ENCODE measurements at places on chromosomes 6 and 20.

GRCh38 chr6:165486183-165487137, 176.6 kb downstream of the PDE10A start:
- no peak for DNase-seq

- no peak for DNase-seq
Measured at GRCh38 chr6:120876424-120876823, 457.9 kb downstream of the TBC1D32 start.

GRCh38 chr6:2545383-2546038, 205.2 kb downstream of the MYLK4 start:
- DNase-seq: no peak

GRCh38 chr6:105078386-105078708, 101.5 kb downstream of the POPDC3 start:
- no peak for DNase-seq

GRCh38 chr6:106557837-106558236, 71.5 kb downstream of the RTN4IP1 start:
- no peak for DNase-seq

DNA sequence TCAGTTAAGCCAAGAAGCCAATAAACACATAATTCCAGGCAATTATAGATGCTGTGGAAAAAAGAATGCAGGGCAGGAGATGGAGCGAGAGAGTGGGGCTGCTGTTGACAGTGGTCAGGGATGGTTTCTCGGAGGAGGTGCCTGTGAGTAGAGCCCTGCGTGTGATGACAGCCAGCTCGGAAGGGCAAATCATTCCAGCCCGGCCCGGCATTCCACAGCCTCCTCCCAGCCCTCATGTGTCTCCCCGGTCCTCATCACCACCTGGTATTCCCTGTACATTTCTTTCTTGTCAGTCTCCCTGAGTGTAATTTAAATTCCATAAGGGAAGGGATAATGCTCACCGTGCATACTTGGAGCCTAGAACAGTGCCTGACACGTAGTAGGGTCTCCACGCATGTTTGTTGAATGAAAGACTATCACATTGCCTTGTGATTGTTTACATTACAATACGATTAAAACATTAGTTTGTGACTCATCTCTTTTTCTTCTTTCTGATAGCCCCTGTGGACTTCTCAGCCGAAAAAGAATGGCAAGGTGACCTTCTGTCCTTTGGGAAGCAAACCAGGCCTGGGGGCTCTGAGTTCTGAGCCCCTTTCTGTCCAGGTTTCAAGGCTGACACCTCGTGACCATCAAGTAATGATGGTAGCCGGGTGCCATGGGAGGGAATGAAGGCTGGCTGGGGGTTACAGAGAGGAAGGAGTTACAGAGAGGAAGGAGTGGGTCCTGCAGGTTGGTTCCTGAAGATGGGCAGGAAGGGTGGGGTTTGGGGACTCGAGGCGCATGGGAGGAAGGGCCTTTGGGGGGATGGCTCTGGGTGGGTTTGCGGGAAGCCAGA, 379.5 kb upstream of the SULF2 start:
- DNase-seq: no peak

DNA sequence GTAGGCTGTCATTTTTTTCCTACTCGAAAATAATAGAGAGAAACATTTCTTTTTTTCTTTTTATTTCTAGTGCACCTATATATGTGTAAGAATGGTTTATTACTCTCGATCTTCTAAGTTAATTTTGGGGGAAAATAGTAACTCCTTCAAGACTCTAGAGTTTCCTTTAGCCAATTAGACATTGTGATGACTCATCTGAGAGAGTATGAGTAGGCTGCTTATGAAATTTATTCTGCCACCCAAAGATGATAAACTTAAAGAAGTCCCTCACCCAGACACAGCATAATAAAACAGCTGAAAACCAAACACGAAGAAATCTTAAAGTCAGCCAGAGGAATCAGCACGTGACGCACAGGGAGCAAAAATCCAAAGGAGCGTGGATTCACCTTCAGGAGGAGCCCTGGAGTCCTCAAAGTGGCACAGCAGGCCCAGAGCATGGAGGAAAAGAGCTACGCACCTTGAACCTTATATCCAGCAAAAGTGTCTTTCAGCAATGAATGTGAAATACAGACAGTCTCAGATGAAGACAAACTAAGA, 81.9 kb downstream of the ERMARD start:
- DNase-seq: no peak

GRCh38 chr6:44072452-44072958, 54.7 kb downstream of the MRPL14 start:
- DNase-seq: no peak

- DNase-seq: no peak
Measured at GRCh38 chr20:10447028-10447427, 11.9 kb downstream of the SLX4IP start.

GRCh38 chr6:94902974-94903628, 674.2 kb upstream of the MANEA start:
- DNase-seq: no peak

DNA sequence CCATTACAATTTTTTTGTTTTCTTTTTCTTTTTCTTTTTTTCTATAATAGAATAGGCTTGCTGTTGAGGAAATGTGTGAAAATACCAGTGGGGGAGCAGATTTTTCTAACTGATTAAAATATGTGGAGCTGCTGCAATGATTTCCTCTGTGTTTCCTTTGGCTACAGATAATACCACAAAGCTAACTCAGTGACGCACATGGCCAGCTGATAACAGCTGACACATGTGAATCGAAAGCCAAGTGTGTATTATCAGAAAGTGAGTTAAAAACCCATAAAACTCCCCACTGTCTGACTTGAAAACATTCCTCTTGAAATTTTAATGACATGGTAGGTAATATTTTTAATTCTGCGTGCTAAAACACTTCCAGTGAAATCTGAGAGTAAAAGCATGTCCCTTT, 70.8 kb upstream of the AHI1 start:
- DNase-seq: no peak

DNA sequence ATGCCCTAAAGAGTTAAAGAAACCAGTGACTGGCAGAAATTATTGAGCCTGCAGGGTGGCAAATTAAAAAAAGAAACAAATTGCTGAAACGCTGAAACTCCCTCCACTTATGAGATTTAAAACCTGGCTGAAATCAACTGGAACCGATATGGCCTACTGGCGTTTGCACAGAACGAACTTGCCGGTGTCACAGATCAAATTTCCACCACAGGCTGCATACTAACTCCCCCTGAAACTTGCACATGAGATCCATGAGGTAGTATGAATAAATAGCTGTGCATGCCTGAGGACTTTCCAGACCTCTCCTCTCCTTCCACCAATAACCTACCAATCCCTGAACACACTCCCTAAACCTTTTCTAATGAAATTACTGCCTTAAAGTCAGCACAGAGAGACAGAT, 150.4 kb downstream of the RNGTT start:
- no peak for DNase-seq

GRCh38 chr20:17634661-17635331, 47.2 kb downstream of the RRBP1 start:
- DNase-seq: no peak

GRCh38 chr20:57013741-57014140, 252.7 kb downstream of the BMP7 start:
- no peak for DNase-seq

- DNase-seq: no peak
Measured at GRCh38 chr20:12433724-12434123, 516.0 kb downstream of the BTBD3 start.

DNA sequence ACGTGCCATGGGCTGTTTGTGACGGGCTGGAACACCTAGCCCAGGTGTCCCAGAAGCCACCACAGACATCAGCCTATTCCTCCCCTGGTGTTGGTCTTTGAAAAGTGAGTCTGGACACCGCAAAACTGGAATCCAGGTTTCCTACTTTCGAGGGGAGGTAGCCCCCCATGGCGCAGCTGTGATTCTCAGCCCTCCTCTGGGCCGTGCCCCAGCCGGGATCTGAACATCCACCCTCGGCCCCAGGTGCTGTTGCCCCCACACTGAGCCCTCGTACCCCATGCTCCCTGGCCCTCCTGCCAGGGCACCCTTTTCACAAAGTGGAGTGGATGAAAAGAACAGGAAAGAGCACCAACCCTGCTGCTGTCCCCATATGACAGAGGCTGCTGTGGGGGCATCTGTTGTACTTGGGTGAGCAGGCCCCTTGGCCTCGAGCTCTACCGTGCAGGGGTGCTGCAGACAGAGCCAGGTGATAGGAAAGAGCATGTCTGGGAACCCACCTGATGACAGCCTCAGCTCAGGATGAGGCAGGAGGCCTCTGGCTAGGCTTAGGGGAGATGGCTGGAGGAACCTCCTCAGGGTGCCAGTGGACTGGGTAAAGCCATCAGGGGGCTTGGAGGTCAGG, 18.8 kb upstream of the MAS1L start:
- DNase-seq: peak; percentile 32

DNA sequence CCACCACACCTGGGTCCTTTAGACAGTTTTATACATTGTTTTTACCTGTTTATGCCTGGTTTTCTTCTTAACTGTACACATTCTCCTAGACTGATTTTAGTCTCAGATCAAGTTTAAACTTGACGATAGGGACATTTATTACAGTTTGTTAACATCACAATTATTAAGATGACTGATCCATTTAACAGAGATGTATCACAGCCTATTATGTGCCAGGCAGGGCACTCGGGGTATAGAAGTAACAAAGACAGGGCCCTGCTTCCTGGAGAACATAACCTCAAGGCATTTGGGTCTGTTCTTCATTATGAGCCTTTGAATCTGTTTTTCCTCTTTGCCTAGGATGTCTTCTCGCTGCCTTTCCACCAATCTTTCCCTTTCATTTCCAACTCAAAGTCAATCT, 380.5 kb downstream of the ESR1 start:
- DNase-seq: no peak

DNA sequence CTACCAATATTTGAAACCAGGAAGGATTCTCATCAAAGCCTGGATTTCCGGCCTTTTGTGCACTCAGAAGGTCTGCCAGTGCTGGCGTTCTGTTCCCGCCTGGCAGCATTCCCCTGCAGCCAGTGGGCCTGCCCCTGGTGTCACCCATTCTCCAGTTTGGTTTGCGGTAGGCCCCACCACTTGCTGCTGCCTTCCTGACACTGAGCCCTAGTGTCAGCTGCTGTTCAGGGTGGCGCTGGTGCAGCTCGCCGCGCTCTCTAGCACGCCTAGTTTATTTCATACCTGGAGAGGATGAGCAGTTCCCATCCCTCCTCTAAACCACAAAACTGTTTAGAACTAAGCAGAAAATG, 9.5 kb downstream of the NPEPL1 start:
- no peak for DNase-seq

DNA sequence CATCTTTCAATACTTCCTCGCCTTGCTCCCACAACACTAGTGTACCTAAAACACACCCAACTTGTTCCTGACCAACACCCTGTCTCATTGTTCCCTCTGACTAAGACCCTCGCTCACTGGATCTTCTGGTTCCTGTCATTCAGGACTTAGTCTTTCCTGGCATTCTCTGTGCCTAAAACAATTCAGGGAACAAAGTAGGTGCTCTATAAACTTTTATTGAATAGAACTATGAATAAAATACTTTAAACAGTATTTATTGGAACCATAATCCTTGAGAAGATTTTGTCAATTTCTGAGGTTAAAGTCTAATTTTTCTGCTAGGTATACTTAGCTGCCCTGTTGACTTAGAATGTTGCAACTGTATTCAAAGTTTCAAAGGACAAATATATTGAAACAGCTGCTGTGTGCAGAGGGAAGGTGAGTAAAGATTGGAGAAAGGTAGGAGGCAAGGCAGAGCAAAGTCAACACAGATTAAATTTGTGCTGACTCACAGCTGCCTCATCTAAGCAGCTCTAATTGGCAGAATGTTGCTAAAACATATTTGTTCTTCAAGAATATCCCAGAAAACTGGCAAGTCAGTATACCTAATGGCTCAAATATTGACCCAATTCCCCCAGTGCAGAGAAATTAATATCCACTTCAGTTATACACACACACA, 37.6 kb downstream of the GSTA2 start:
- DNase-seq: no peak

- DNase-seq: no peak
Measured at GRCh38 chr6:82416346-82416745, 52.7 kb downstream of the TPBG start.

DNA sequence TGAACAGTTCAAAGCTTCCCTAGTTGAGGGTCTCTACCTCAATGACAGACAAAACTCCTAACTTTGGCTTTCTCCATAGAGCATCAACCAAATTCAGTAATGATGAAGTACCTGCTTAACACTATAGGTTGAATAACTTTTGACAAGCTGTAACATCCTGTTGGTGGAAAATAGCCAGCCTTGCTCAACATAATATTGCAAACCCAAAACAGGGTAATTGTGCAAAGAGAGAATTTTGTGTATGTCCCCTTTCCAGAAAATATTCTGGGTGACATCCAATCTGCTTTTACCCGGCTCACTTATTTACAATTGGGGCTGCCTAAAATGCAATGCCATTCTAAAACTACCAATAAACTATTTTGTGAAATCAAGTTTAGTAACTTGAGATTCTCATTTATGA, 72.8 kb downstream of the ATXN1 start:
- DNase-seq: no peak

GRCh38 chr6:34108176-34108575, 37.7 kb downstream of the GRM4 start:
- DNase-seq: no peak

DNA sequence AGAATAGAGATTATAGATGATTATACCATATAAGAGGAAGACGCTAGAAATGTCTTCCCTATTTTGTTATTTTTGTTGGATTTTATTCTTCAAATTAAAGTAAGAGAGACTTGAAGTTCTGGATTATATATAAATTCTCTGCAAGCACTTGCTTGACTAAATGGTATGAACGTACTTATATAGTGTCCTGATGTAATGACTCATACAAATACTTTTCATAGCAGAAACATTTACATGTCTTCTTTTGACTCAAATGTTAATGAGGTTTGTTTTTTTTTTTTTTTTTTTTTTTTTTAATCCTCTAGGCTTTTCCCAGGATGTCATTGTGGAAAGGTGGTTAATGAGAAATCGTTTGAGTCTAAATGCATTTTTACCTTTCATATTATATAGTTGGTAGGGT, 55.0 kb downstream of the PDE7B start:
- DNase-seq: no peak

DNA sequence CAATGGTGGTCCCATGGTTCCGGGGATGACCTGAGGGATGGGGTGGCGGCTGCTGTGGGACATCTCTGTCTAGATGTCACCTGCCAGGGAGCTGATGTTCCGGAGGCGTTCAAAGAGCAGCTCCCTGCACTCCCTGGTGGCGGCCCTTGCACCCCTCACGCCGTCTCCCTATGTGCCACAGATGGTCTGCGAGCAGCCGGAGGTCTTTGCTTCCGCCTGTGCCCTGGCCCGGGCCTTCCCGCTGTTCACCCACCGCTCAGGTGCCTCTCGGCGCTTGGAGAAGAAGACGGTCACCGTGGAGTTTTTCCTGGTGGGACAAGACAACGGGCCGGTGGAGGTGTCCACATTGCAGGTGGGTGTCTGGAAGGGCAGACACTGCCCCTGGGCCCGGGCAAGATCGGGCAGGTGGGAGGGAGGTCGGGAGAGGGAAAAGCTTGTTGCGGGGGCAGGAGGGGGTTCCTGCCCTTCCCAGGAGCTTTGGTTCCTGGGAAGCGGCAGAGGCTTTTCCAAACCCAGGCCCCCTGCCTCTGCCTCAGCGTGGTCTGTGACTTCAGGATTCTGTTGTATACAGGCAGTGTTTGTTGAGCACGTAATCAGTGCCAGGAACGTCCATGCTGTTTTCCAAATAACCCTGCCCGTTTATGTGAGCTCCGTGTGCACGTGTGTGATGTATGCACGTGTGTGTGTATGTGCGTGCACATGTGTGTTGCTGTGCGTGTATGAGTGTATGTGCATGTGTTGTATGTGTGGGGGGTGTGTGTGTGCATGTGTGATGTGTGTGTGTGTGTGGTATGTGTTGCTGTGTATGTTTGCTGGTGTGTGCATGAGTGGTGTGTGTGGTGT, 1.9 kb downstream of the NPEPL1 start:
- no peak for DNase-seq

- DNase-seq: no peak
Measured at GRCh38 chr20:43300901-43301300, 111.2 kb upstream of the PTPRT start.

All from stimulated activated effector memory CD8-positive, alpha-beta T cell treated with anti-CD3 and anti-CD28 coated beads, Interleukin-12 subunit alpha, Interleukin-12 subunit beta, amount 100 ng/mL, for 72 hours (primary cell).